ELR (cell line): ENCODE measurements at places on chromosomes 5 and 9.

DNA sequence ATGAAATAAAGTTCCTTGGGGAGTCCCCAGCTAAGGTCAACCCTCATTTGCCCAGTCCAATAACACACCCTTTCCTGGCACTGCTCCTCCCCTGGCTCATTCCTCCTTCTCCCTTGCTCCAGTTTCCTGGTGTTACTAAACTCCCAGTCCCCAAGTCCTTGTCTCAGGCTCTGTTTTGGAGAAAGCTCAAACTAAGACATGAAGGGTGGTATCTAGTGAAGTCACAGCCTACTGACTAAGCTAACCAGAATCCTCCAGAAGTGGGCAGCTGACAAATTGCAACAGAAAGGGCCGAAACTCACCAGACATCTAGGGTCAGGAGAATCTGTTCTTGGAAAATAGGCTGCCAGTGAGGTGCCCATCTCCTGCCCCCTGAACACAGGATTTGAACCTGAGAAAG, 118.7 kb upstream of the NEK6 start:
- DNase-seq = peak; percentile 37

GRCh38 chr9:89658401-89658800, 53.6 kb downstream of the GADD45G start:
- DNase-seq = no peak

DNA sequence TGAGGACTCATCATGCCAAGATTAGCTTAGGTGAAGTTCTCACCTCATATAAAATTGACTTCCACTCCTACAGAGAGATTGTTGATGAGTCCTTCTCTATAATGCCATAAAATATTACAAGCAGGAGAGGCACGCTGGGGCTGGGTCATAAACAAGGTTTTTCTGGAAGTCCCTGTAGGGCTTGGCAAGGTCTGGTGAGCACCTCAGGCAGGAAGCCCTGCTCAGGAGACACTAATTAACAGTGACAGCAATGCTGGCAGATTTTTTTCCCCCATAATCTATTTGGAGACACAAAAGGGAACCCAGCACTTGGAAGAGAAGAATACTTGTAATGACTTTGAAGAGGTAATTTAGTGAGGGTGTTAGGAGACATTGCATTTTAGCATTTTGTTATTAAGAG, 118.7 kb downstream of the DIRAS2 start:
- no peak for DNase-seq

- DNase-seq = no peak
These were observed 344.9 kb downstream of the EFNA5 start for GRCh38 chr5:107325866-107326265.

- DNase-seq = no peak
These were observed 27.6 kb upstream of the NUDT12 start for GRCh38 chr5:103590221-103590620.

- no peak for DNase-seq
These were observed 145.8 kb downstream of the GIN1 start for GRCh38 chr5:102974177-102974576.
